ENCODE measurements at places on chromosomes 16 and 17. TPM values are rescaled to one million over a fixed set of nuclear protein-coding genes. Genes with fewer than 3 reads are reported as not detected.

GDPD1 gene
- total RNA-seq, result 0.71 TPM

KRT40 gene
- not detected for total RNA-seq

TP53TG3F gene
- not detected for total RNA-seq

MT1F gene
- total RNA-seq, result 22.8 TPM

NACA2 gene
- not detected for total RNA-seq

SLFN5 gene
- 15.3 TPM for total RNA-seq

DNA sequence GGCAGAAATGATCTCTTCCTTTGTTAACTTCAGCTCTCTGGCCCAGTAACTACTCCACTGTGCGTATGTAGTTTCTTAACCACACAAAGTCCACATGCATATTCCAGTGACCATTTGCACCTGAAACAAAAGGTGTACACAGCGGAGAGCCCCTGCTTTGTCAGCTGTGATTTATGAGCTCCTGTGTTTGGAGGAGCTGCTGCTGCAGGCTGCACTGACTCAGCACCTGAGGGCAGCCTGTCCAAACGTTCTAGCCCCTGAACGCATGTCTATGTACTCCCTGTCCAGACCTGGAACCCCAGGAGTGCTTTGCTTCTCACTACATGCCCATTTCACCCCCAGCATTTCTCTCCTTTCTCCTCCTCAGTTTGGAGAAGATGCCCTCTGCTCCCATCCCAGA is 216.1 kb downstream of the ABCC12 start:
- no peaks in the 10 kb centered on the region for H3K36me3 ChIP-seq
- H3K4me3 ChIP-seq, result no peak overlapping the region
- H3K27ac ChIP-seq, result no peak overlapping the region

DNA sequence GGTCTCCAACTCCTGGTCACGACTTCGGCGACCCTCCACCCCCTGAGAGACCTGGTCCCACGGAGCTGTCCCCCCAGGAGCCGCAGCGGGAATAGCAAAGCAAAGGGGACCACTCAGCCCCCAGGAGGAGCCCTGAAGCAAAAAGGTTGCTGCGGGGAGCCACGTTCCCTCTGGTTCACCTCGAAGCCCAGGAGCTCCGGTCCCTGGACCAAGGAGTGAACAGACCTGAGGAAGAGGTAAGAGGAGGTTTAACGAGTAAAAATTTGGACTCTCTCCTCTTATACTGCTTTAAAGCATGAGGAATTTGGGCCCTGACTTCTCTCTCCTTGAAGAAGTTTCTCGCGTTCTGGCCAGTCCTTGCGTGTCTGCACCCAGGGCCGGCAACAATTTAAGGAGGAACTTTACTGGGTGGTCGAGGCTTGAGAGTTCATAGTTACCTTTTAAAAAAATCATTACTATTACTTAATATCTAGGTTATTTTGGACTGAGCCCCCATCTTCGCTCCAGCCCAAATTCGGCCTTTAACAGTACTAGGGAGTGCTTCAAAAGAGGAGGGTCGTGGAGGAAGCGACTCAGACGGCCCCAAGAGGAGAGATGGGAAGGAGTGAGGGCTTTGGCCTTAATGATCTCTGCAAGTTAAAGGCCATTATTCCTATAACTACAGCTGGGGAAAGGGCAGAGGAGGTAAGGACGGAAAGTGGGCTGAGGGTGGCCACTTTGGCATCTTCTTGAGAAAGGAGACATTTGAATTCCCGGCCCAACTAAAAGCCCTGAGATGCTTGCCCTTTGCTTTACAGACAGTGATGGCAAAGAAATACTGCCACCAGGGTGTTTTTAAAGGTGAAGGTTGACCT is 16.9 kb upstream of the HOXB9 start:
- H3K27me3 ChIP-seq, result peaks cover 74% of the 10 kb centered on the region
- H3K36me3 ChIP-seq, result no peaks in the 10 kb centered on the region
- no peak for DNase-seq
- H3K4me1 ChIP-seq, result peaks cover 29% of the 10 kb centered on the region
- no peak overlapping the region for H3K27ac ChIP-seq

GRCh38 chr16:56411624-56412023 is 13.7 kb downstream of the AMFR start:
- peaks cover 26% of the 10 kb centered on the region for H3K4me1 ChIP-seq
- no peak overlapping the region for H3K4me3 ChIP-seq
- no peak overlapping the region for H3K27ac ChIP-seq
- peaks cover 71% of the 10 kb centered on the region for H3K36me3 ChIP-seq

DNA sequence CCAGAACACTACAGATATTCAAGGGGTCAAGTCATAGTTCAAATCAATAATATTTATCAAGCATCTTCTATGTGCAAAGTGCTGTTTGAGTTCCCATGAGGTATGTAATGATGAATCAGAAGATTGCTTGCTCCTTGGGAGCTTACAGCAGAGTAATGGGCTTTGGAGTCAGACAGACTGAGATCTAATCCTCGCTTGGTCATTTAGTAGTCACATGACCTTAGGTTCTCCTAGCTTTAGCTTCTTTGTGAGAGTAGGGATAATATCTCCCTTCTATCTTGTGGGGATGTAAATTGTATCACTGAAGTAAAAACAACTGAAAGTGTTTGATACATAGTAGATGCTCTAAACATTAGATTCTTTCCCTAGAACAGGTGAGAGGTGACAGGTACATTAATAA is 30.1 kb downstream of the SNX11 start:
- H3K4me3 ChIP-seq, result no peak overlapping the region
- peaks cover 11% of the 10 kb centered on the region for H3K4me1 ChIP-seq
- H3K36me3 ChIP-seq, result peaks cover 11% of the 10 kb centered on the region
- peak overlapping the region; percentile 7 for H3K27ac ChIP-seq
- DNase-seq, result no peak
- H3K27me3 ChIP-seq, result no peaks in the 10 kb centered on the region

DNA sequence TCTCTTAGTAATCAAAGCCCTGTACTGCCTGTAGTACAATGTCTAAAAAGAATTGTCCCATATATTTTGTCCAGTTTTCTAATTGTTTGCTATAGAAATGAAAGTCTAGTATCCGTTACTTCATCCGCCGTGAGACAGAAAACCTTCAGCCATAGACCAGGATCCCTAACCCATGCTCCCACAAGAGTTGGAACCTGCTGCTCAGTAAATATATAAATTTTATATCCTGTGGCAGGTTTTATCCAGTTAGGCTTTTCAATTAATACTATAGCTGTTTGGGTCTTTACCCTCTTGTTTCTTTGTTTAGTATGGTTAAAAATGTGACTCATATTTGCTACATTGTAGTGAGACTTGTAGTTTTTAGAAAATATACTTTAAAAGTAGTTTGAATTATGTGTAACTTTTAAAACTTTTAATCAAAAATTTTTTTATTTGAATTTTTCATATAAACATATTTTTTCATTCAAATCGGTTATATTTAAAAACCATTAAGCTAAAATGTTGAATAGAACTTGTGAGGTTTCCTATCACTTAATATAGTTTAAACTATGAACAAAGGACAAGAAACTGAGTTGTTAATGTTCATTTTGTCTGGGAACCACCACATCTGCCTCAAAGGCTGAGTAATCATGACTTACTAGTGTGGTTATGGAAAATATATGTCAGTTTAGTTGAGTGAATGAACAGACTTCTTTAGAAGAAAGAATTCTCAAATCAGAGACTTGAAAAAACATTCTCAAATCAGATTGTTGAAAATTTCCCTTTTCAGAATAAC is 54.8 kb downstream of the VMP1 start:
- peak overlapping the region; percentile 77 for H3K27ac ChIP-seq
- H3K4me3 ChIP-seq, result no peak overlapping the region
- peaks cover 36% of the 10 kb centered on the region for H3K36me3 ChIP-seq
- DNase-seq, result no peak
- peaks cover 16% of the 10 kb centered on the region for H3K4me1 ChIP-seq
- no peaks in the 10 kb centered on the region for H3K27me3 ChIP-seq

- no peak overlapping the region for H3K4me3 ChIP-seq
- H3K4me1 ChIP-seq, result peaks cover 4% of the 10 kb centered on the region
- no peak for DNase-seq
- H3K27me3 ChIP-seq, result no peaks in the 10 kb centered on the region
- no peak overlapping the region for H3K27ac ChIP-seq
Measured at GRCh38 chr17:56815711-56816110, 18.0 kb downstream of the C17orf67 start.

- DNase-seq, result no peak
- H3K4me3 ChIP-seq, result no peak overlapping the region
- H3K36me3 ChIP-seq, result no peaks in the 10 kb centered on the region
- no peaks in the 10 kb centered on the region for H3K4me1 ChIP-seq
- peaks cover 9% of the 10 kb centered on the region for H3K27me3 ChIP-seq
Measured at GRCh38 chr16:57959121-57959520, 11.8 kb downstream of the CNGB1 start.

- H3K27me3 ChIP-seq, result no peaks in the 10 kb centered on the region
- no peak overlapping the region for H3K4me3 ChIP-seq
- DNase-seq, result no peak
- H3K27ac ChIP-seq, result no peak overlapping the region
Measured at GRCh38 chr16:23408242-23408822, 44.7 kb downstream of the COG7 start.

GRCh38 chr16:12082226-12082887 is 105.8 kb downstream of the SNX29 start:
- H3K4me1 ChIP-seq, result peaks cover 33% of the 10 kb centered on the region
- peaks cover 55% of the 10 kb centered on the region for H3K36me3 ChIP-seq
- H3K27me3 ChIP-seq, result no peaks in the 10 kb centered on the region
- no peak overlapping the region for H3K27ac ChIP-seq
- DNase-seq, result no peak
- H3K4me3 ChIP-seq, result no peak overlapping the region

DNA sequence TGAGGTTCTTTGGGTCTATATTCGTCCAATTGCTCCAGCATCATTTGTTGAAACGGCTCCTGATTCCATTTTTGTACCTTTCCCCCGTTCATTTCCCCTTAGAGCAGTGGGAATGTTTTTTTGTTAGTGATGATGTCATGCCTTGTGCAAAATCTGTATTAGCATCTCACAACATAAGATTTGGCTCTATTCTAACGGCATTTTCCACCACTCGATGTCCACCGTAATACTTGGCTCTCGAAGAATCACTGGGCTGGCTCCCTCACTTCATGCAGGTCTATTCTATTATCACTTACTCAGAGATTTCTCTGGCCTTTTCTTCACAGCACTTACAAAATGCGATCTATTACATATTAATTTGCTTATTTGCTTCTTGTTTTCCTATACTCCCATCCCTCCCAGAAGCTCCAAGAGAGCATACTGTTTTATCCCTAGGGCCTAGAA is 571 bp upstream of the NME1 start:
- no peaks in the 10 kb centered on the region for H3K27me3 ChIP-seq
- no peak overlapping the region for H3K4me3 ChIP-seq
- H3K4me1 ChIP-seq, result peaks cover 7% of the 10 kb centered on the region

- no peak overlapping the region for H3K4me3 ChIP-seq
- H3K27ac ChIP-seq, result no peak overlapping the region
- no peaks in the 10 kb centered on the region for H3K27me3 ChIP-seq
- peaks cover 19% of the 10 kb centered on the region for H3K36me3 ChIP-seq
Measured at GRCh38 chr17:15662681-15663080, 21.4 kb downstream of the TRIM16 start.

- H3K36me3 ChIP-seq, result no peaks in the 10 kb centered on the region
- peak overlapping the region; percentile 84 for H3K4me3 ChIP-seq
- peak; percentile 66 for DNase-seq
- no peaks in the 10 kb centered on the region for H3K27me3 ChIP-seq
- peak overlapping the region; percentile 87 for H3K27ac ChIP-seq
Measured at GRCh38 chr16:30896889-30897733, 697 bp downstream of the CTF1 start.

GRCh38 chr17:31753011-31753410 is 106.0 kb downstream of the COPRS start:
- no peaks in the 10 kb centered on the region for H3K4me1 ChIP-seq
- H3K36me3 ChIP-seq, result no peaks in the 10 kb centered on the region
- H3K27me3 ChIP-seq, result no peaks in the 10 kb centered on the region
- no peak overlapping the region for H3K4me3 ChIP-seq
- no peak for DNase-seq
- no peak overlapping the region for H3K27ac ChIP-seq

GRCh38 chr17:34979650-34980352 is 511 bp upstream of the LIG3 start:
- no peaks in the 10 kb centered on the region for H3K27me3 ChIP-seq
- DNase-seq, result no peak
- peaks cover 27% of the 10 kb centered on the region for H3K4me1 ChIP-seq
- peaks cover 19% of the 10 kb centered on the region for H3K36me3 ChIP-seq

GRCh38 chr16:87705771-87706277 is 60.0 kb downstream of the KLHDC4 start:
- no peak for DNase-seq
- H3K4me1 ChIP-seq, result peaks cover 33% of the 10 kb centered on the region
- no peak overlapping the region for H3K4me3 ChIP-seq
- H3K36me3 ChIP-seq, result peaks cover 46% of the 10 kb centered on the region
- H3K27me3 ChIP-seq, result no peaks in the 10 kb centered on the region

- H3K27me3 ChIP-seq, result no peaks in the 10 kb centered on the region
- H3K27ac ChIP-seq, result no peak within 1 kb of the TSS
- H3K36me3 ChIP-seq, result no peaks in the 10 kb centered on the region
- peak within 1 kb of the TSS; percentile 38 for H3K4me3 ChIP-seq
Measured at GRCh38 chr17:8798846-8799569, at the start of gene MFSD6L. MFSD6L (minus strand) TSS chr17:8799365; CDS start chr17:8799120, 245 bp downstream.

DNA sequence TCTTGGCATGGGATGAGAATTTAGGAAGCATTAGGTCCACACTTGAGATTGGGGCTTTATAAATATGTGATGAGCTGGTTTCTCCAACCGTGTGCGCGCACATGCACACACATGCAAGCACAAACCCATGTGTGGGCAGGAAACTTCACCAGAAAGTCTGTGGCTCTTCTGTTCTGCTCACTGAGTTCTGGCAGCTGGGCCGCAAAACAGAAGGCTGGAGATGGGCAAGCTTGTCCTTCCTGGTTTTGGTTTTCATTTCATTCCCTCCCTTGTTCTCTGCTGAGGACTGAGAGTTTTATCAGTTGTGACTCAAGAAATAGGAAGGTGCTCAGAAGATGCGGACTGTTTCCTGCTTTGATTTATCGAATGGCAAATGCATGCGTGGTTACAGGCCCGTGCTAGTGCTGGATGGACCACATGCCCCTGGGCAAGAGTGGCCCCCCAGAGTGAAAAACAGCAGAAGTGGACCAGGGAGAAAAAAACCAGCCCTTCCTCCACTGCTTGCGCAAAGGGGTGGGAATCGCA is 14.1 kb downstream of the MAP3K14 start:
- DNase-seq, result no peak
- H3K27ac ChIP-seq, result peak overlapping the region; percentile 93
- peak overlapping the region; percentile 75 for H3K4me3 ChIP-seq
- peaks cover 39% of the 10 kb centered on the region for H3K36me3 ChIP-seq

DNA sequence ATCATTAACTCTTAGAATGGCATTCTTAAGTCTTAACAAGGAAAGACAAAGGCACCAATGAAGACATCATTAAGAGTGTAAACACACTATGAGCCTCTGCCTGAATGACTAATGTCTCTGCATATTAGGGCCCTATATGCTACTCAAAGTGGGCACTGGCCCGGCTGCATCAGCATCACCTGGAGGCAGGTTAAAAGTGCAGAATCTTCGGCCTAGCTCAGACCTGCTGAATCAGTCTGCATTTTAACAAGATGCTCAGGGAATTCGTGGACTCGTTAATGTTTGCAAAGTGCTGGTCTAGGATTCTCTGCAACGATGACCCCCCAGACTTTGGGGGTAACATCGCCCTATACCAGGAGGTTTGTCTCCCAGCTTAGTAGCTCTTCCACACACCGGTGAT is 6.7 kb downstream of the MPP3 start:
- no peaks in the 10 kb centered on the region for H3K4me1 ChIP-seq
- no peak overlapping the region for H3K4me3 ChIP-seq
- no peak for DNase-seq
- H3K36me3 ChIP-seq, result no peaks in the 10 kb centered on the region
- no peak overlapping the region for H3K27ac ChIP-seq
- H3K27me3 ChIP-seq, result peaks cover 18% of the 10 kb centered on the region

Measured in activated B cell treated with CpG ODN at 0.5 μM for 24 hours (primary cell).